HAP-1 (cell line): ENCODE measurements at places on chromosomes 13 and 19.

GRCh38 chr19:1245494-1246264 lies 2.7 kb upstream of the MIDN start:
- DNase-seq = no peak

DNA sequence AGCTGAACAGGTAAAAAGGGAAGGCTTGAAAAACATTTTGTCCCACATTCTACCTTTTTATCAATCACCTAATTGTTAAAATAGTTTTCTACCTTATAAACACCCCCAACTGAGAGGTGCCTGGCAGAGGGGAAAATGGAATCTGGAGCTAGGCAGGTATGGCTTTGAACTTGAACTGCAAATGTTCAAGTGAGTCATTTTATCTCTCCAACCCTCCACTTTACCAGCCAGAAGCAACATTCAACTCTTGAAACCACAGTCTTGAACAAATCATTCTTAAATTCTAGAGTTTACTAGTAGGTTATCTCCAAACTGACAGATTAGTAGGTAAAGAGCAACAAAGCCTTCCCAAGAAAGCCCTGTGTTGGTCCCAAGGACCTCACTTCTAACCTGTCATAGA lies 116.9 kb downstream of the ABCC4 start:
- no peak for DNase-seq

DNA sequence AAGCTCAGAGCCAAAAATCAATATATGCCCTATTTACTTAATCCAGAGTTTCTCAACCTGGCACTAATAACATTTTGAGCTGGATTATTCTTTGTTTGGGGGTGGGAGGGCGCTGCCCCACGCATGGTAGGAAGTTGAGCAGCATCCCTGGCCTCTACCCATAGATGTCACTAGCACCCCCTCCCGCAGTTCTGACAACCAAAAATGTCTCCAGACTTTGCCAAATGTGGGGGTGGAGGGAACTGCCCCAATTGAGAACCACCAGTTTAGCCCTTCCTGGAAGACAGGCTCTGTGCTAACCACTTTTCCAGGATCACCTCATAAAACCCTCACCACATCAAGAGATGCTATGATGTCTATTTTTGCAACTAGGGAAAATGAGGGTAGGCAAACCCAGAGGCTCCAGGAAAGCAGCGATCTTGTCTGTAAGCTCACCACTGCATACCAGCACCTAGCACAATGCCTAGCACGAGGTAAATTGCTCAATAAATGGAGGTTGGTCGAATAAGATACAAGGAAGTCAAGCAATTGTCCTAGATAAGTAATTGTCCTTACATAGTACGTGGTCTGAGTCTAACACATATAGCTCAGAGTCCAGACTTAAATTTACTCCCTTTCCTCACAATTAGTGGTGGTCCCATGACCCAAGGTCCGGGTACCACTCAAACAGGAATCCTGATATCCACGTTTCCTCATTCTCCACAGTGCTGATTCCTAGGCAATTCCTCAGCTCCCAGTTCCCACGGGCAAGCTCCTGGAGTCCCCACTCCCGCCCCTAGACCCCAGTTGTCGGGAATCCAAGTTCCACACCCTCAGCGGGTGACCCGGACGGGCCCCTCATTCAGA lies 892 bp downstream of the TRIR start:
- peak; percentile 38 for DNase-seq

GRCh38 chr13:65414187-65414586 lies 1815.9 kb downstream of the PCDH9 start:
- DNase-seq = no peak

GRCh38 chr13:37136633-37137032 lies 31.2 kb upstream of the CSNK1A1L start:
- DNase-seq = no peak

GRCh38 chr13:30744056-30744680 lies 8.8 kb downstream of the ALOX5AP start:
- no peak for DNase-seq

DNA sequence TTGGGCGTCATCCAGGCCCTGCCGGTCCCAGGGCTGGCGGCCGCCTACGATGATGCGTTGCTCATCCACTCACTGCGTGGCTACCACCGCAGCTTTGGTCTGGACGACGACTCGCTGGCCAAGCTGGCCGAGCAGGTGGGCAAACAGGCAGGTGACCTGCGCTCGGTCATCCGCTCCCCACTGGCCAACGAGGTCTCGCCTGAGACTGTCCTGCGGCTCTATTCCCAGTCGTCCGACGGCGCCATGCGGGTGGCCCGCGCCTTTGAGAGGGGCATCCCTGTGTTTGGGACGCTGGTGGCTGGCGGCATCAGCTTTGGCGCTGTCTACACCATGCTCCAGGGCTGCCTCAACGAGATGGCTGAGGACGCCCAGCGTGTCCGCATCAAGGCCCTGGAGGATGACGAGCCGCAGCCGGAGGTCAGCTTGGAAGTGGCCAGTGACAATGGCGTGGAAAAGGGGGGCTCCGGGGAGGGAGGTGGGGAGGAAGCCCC lies 3.5 kb downstream of the IRGC start:
- DNase-seq = no peak

- DNase-seq = no peak
Observed at GRCh38 chr13:27966641-27967202, 2.4 kb downstream of the CDX2 start.

DNA sequence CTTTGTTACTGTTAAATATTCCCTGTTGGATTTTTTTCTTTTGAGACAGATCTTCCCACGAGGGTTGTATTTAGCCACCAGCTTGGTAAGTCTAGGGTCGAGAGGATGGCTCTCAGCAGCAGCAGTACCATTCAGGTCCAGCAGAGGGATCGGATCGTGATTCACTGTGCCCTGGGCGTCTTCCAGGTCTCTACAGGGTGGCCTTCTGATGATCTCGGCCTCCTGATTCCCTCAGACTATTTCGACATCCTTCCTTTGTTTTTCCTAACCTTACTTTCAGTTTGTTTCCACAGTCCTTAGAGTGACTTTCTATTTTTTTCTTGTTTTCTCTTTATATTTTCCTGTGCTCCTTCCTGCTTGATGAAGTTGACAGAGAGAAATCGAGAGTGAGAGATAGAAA lies 1436.9 kb downstream of the UQCRFS1 start:
- DNase-seq = peak; percentile 53

GRCh38 chr13:97348569-97349100 lies 85.3 kb upstream of the RAP2A start:
- DNase-seq = no peak

DNA sequence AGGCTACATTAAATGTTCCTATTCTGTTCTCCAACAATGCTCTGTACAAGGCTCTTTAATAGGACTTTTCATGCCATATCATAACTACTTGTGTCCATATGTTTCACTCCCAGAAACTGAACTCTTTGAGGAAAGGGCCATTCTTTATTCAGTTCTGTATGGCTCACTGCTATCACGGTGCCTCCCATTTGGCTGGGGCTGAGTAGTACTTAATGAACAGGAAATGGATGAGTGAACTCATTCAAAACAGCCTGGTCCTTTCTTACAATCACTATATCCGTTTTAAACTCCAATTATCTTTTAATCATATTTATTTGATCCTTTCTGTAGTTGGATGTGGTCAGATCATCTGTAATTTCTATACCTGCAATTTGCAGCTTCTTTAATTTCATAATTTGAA lies 410.6 kb downstream of the TBC1D4 start:
- no peak for DNase-seq

DNA sequence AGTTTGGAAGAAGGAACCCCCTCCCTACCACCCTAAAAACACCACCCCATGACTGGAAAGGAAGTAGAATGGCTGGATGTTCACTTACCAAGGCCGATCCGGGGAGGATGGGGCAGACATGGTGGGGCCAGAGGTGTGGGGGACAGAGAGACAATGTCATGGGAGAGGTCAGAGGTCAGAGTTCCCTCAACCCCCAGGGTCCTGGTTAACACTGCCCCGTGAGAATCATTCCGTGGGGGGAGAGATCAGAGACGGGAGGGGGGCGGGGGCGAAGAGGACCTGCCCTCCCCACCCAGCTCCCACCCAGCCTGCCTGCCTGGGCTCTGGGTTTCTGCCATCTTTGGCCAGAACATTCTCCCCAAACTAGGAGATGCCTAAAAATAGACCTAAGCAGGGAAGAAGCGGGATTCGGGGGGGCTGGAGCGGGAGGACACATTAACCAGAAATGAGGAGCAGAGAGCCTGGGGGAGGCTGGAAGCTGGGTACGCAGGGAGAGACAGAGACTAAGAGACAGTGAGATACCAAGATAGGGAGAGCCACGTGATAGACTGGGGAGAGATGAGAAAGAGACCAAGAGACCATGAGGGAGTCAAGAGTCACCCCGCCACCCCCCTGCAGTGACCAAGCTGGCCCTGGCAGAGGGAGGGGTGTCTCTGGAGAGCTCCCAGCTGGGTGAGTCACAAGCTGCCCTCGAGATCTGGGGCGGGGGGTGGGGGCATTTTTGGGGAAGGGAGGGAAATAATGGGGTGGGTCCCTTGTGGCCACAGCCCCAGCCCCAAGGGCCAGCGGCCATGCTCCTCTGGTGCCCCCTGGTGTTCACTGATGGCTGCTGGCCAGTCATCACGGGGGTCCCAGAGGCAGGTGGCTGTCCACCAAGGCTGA lies 6.1 kb upstream of the KANK2 start:
- peak; percentile 32 for DNase-seq

DNA sequence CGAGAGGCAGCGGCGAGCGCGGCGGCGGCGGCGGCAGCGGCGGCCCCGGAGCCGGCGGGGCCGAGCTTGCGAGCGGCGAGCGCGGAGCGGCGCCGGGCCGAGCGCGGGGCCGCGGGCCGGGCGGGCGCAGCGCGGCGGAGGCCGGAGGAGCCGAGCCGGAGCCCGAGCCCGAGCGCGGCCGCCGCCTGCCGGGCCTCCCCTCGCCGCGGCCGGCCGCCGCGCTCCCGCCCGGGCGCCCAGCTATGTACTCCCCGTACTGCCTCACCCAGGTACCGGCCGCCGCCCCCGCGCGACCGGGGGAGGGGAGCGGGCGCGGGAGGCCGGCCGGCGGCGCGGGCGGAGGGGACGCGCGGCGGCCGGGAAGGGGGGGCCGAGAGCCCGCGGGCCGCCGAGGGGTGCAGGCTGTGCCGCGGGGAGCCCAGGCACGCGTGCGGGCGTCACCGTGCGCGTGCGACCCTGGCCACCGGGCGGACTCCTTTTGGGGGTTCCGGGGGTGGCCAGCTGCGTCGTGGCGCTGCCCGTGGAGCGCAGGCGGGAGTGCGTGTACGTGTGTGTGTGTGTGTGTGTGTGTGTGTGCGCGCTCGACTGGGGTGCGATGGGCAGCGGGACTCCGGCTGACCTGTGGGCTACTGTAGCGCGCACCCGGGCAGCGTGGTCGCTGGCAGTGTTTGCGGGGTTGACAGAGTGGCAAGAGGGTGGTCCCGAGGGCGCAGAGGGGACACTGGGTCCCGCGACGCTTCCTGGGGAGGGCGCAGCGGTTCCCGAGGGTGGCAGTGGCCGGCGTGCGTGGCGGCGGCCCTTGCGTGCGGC lies 526 bp downstream of the NFIX start:
- DNase-seq = no peak

- no peak for DNase-seq
Observed at GRCh38 chr19:47230054-47230920, 712 bp downstream of the BBC3 start.

- DNase-seq = no peak
Observed at GRCh38 chr13:59413126-59413525, 750.6 kb downstream of the DIAPH3 start.

- peak; percentile 4 for DNase-seq
Observed at GRCh38 chr19:15551293-15552004, 43.1 kb downstream of the CYP4F22 start.

DNA sequence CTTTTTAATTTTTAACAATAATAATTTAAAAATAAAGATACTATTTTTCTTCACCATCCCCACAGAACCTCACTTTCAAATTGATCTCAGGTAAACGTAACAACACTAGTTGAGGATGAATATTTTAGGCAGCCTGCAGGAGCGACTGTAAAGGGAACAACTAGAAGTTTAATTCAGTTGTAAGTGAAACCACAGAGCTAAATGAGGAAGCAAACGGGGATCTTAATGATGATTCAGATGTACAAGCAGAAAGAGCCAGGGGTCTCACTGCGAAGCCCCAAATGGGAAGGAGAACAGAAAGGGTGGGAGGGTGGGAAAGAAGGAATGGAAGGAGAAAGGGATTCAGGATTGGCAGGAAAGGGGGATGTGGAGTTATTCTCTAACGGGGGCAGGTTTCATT lies 54.6 kb upstream of the RAP2A start:
- DNase-seq = no peak

DNA sequence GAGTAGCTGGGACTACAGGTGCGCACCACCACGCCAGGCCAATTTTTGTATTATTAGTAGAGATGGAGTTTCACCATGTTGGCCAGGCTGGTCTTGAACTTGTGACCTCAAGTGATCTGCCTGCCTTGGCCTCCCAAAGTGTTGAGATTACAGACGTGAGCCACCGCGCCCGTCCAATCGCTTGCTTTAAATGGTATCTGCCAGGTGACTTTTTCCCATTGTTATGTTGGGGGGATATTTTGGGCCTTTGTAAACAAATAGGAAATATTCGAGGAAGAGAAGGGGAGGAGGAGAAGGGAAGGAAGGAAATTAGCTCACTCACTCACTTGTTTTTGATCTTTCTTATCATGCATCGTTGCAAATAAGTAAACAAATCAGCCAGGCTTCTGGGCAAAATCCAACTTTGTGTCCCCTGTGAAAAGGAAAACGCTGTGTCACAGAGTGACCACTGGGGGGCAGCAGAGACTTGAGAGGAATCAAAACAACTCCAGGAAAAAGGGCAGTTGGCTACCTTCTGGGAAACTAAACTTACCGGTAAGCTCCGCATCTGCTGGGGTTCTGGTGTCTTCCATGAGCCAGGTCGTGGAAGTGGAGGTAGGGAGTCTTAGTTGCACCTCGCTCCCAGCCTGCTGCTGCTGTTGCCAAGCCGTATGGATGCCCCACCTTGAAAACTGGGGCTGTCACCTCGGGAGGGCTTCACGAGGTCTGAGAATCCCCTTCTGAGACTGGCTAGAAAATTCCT lies 9.3 kb upstream of the RANBP3 start:
- peak; percentile 85 for DNase-seq

- no peak for DNase-seq
Observed at GRCh38 chr13:75470676-75471075, 11.3 kb downstream of the TBC1D4 start.

DNA sequence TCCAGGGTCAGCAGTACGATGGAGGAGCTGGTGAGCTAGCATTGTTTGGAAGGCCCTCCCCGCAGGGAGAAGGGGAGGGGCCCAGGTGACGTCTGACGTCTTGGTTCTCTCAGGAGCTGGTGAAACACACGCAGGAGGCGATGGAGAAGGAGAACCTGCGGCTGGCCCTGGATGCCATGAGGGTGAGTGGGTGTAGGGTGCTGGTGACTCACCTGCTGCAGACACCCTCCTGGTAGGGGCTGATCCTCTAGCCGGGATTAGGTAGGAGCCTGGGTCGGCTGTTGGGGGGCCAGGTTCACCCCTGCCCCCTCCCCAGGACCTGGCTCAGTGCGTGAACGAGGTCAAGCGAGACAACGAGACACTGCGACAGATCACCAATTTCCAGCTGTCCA lies 55.8 kb downstream of the VAV1 start:
- no peak for DNase-seq

DNA sequence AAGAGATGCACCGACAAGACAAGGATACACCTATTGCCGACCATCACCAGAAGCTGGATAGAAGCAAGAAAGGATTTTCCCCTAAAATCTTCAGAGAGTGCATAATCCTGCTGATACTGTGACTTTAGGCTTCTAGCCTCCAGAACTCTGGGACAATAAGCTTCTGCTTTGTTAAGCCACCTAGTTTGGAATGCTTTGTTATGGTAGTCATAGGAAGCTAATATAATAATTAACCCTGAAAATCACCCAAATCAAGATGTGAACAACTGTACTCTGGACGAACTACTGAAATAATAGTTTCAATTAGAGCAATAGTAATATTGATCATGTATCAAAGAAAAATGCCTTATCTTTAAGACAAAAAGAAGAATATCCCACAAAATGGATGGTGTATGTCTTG lies 524.6 kb downstream of the EFNB2 start:
- DNase-seq = no peak

- no peak for DNase-seq
Observed at GRCh38 chr13:41645331-41645730, 188.0 kb downstream of the RGCC start.
